ENCODE measurements at places on chromosomes 5 and 9.

DNA sequence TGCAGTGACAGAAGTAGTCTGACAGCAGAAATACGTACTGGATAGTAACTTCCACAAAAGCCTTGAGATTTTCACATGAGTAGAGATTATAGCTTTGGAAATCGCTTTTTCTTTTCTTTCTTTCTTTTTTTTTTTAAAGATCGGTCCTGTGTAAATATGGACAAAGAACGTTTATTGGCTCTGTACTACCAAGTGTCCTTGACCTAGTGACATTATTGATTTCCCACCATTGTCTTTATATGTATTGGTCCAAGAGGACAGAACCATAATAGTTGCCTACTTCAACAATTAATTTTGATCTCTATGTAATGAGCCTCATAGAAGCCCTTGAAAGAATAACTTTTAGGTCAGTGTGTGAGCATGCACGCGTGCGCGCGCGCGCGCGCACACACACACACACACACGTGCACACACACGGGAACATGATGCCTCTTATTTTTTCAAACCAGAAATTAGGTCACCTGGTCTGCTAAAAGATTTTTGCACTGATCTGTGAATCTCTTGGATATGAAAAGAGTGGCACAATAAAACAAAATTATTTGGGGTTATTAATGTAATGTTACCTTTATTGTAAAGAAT lies 516.8 kb downstream of the PSAT1 start:
- no peak for DNase-seq

- no peak for DNase-seq
These were observed 299.9 kb upstream of the IRX2 start for GRCh38 chr5:3051400-3051799.

DNA sequence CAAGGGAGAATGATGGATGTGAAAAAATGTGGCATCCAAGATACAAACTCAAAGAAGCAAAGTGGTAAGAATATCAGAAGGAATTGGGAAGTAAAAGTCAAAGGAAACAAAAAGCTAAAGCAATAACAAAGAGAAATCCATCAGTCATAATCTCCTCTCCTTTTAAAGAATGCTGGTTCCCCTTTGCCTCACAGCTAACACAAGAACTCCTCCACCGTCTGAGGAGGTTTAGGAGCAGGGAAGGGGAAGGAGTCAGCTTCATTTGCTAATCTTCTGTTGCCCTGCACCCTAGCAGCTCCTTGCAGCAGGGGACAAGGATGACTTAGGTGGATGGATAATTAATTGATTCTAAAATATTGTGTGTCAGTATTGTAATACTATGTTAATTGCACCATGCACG lies 16.4 kb downstream of the CD274 start:
- DNase-seq: no peak

DNA sequence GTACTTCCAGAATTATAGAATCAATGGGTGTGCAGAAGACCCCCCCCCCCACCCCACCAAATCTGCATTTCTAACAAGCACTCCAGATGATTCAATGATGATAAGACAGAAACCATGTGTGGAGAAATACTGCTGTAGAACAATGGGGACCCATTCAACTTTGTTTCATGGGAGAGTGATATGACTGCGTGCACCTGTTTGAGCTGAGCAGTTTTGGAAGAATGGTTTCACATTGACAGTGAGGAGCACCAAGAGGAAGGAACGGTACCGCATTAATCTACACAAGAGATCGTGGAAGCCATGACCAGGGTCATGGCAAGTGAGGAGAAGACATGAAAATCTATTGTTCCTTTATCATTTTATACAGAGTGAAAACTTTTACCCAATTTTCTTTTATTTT lies 202.7 kb downstream of the CD180 start:
- DNase-seq: no peak

DNA sequence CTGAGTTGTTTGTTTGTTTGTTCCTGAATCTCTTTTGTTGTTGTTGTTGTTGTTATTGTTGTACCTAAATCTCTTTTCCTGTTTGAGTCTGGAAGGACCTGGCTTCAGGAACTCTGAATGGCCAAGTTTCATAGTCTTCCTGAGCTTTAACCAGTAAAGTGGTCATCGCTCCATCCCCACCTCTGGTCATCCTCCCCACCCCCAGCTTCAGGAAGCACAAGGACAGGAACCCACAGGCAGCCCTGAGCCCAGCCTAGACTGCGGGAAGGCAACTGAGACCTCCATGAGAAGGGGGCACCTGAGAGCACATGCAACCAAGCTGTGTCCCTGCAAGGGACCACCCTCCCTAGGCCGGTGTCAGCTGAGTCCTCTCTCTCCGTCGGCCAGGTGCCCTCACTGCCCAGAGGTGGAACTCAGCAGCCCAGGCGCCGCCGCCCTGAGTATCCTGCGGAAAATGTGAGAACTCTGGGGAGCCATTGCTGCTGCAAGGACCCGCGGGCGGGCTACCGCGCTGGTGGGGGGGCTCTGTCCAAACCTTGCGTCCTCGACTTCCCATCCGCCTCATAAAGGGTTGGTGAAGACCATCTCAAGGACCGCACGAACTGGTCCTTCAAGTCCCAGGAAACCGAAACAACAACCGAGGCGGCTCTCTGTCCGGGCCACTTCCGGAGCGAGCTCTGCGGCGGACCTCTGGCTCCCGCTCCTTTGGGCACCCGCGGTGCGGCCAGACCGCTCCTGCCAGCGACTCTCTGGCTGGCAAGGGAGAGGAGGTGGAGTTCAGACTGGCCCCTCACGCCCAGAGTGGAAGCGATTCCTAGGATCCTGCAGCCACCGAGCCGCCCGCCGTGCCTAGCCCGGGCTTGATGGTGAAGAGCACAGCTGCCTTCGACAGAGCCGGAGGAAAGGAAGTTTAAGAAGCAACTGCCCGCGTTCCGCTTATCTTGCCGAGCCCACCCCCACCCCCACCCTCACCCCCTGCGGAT lies 4.2 kb downstream of the BARX1 start:
- no peak for DNase-seq

DNA sequence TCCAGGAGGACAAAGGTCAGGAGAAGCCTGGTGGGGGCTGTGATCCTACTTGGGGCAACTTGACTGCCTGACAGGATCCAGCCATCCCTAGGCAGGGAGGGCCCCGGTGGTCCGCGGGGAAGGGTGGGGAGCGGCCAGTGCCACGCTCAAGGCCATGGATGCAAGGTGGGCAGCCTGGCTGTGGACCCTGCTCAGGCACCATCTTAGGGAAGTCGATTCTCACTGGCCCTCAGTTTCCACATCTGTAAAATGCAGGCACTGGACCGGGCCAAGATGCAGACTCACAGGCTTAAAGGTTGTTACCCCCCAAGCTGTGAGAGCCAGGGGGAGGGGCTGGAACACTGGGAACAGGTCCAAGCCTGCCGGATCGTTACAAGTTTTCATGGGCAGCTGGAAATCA lies 8.7 kb upstream of the DOLPP1 start:
- no peak for DNase-seq

- DNase-seq: no peak
These were observed 54.4 kb downstream of the KCNV2 start for GRCh38 chr9:2771661-2772060.

DNA sequence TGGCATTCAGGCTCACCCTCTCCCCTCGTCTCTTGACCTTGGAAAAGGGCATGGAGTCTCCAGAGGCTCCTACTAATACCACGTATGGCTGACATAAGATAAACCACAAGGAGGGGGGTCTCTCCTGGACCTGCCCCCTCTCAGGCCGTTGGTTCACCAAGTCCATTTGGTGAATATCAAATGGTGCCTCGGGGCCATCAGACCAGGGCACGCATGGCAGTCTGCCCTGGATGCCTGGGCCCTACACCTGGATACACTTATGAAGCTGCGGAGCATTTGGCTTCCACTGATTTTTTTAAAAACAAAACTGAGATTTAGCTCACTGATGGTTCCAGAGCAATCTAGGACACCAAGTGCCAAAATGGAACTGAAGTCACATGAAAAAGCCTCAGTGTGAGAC lies 40.3 kb upstream of the ZNF622 start:
- DNase-seq: no peak

- no peak for DNase-seq
These were observed 18.8 kb downstream of the DNM1 start for GRCh38 chr9:128222026-128222425.

DNA sequence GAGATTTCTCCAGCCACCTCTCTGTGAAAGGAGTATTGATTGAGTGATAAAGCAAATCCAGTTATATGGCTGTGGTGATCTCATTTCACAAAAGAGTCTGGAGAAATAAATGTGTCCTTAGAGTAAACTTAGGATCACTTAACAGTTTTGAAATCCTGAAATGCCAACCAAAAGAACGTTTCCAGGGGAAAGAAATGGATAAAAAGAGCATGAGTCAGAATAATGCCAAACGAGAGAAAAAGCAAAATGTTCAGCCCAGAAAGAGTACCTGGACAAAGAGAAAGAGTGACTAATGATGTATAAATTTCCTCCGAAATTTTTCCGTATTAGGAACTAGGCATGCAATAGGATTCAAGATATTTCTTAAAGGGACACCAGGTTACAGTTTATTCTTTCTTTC lies 463.1 kb upstream of the CDH10 start:
- no peak for DNase-seq

- no peak for DNase-seq
These were observed 140.1 kb downstream of the TMEM38B start for GRCh38 chr9:105834404-105834803.

GRCh38 chr5:52878656-52879055 lies 90.9 kb downstream of the ITGA1 start:
- no peak for DNase-seq

GRCh38 chr9:83413367-83413766 lies 124.8 kb downstream of the FRMD3 start:
- DNase-seq: no peak

DNA sequence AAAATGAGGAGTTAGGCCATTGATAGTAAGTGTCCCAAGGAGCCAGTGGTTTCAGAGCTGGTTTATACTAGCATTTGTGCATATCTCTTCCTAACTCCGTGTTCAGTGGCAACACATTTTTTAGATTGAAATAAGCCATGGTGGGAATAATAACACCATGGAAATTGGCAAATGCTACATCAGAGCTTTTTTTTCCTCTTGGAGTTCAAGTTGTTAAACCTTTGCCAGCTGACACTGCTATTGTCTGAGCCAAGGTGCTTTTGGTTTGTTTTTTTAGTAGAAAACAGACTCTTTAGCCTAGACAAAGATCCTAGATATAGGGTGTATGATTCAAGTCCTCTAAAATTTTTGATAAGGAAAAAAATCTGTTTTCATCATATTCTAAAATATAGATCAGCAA lies 2.8 kb downstream of the ACO1 start:
- DNase-seq: no peak

GRCh38 chr9:91187965-91188344 lies 173.8 kb downstream of the AUH start:
- no peak for DNase-seq

DNA sequence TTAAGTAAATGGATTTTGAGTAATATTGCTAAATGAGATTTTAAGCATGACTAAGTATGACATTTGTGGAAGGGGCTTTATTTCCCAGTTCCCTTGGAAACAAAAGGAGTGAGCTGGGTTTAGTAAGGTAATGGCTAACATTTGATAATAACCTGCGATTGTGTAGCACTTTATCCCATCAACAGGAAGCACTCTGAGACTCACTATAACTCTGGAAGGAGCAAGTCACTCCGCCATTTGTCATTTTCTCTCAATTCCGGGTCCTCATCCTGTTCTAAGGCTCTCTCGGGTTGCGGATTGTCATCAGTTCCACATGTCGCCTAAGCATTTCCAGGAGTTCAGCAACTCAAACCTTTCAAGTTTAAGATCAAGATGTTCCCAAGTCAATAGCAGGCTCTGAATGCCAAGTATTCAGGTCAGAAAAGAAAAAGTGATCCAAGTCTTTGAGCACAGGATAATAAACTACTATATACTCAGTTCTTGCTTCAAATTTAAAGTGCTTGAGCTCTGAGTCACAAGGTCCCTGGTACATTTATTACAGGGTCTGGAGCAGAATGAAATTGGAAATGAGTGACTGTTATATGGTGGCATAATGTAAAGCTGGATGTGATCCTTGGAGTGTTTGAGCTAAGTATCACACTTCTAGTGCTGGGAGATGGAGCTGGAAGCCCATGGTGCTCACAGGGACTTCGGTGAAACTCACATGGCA lies 39.3 kb downstream of the CAPSL start:
- no peak for DNase-seq

DNA sequence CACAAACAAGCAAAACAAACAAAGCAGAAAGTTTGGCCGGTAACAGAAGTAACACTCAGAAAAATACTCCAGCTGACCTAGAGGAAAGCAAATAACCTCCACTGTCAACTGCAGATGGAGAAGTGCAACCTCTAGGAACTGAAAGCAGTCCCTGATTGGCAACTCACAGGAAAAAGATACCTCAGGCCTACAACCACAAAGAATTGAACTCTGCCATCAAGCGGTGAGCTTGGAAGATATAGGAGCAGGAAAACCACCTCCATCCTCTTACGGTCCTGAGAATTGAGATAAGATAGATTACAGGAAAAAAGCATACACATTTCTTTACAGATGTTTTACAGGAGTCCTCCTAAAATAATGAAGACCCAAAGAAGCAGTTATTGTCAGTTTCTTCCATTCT lies 184.5 kb downstream of the PDZD2 start:
- DNase-seq: no peak

GRCh38 chr5:112694853-112695709 lies 42.6 kb upstream of the APC start:
- DNase-seq: no peak

- no peak for DNase-seq
These were observed 61.1 kb downstream of the OXCT1 start for GRCh38 chr5:41809128-41809527.

DNA sequence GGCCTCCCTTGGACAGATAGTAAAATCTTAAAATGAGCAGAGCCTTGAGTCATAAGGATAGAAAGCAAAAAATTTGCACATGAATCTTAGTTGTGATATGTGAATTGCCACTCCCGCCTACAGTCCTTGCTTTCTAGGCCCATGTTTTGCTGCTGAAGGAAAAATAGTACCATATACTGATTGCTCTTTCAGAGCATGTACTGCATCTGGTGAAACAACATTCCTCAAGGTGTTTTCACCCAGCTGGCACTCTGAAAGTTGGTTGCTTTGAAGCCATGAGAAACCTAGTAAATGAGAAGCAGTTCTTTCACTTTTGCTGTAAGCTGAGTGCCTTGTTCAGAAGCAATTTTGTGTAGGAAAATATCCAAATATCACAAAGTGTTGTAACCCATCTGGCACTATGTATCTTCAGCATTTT lies 10.3 kb downstream of the CDC37L1 start:
- no peak for DNase-seq

- DNase-seq: no peak
These were observed 21.0 kb downstream of the GLRX start for GRCh38 chr5:95801532-95801931.

Data from stimulated activated CD8-positive, alpha-beta memory T cell treated with anti-CD3 and anti-CD28 coated beads, Interleukin-2, amount 100 ng/mL, for 1 hour (primary cell).